ENCODE measurements at places on chromosomes 4 and X.

DNA sequence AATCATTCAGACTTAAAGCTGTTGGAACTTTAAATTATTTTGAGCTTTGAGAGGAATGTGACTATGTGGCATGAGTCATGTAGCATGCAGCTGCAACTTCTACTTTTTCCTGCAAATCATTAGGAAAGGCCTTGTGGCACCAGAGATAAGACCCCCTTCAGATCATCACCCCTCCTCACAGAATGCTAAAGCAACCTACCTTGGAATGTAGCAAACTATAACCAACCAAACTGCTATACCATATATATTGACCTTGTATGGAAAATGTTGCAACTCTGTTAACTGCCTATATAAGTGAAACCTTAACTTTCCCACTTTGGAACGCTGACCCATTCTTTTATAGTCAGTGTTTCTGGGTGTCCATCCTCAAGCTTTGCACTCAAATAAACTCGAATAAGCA, 32.0 kb downstream of the ATXN3L start:
- no peak for DNase-seq

DNA sequence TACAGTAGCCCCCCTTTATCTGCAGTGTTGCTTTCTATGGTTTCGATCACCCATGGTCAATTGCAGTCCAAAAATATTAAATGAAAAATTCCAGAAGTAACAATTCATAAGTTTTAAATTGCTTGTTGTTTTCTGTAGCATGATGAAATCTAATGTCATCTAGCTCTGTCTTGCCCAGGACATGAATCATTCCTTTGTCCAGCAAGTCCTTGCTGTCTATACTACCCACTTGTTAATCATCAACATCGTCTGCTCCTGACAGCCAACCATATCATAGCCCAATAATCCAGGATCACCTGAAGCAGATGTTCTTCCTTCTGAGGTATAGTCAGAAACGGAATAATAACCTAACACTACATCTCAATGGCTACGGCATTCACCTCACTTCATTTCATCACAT, 79.8 kb downstream of the ADAMTS3 start:
- no peak for DNase-seq

DNA sequence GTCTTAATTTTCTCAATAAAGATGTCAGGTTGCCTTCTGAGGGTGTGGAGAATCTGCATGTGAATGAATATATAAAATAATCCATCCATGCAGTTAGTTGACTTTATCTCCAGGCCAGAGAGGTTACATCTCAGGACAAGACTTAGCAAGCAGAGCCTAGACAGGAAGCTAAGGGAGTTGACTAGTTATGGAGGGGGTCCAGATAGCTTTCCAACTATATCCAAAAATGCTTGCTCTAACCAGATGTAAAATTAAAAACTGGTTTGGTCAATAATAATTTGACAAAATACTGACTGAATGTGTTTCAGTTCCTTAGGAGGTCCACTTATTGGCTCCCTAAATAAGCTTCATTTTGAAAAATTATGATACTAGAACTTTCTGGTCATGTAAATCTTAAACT, 101.4 kb downstream of the PAPSS1 start:
- no peak for DNase-seq

- DNase-seq, result no peak
Measured at GRCh38 chr4:142104041-142104440, 467.7 kb downstream of the IL15 start.

DNA sequence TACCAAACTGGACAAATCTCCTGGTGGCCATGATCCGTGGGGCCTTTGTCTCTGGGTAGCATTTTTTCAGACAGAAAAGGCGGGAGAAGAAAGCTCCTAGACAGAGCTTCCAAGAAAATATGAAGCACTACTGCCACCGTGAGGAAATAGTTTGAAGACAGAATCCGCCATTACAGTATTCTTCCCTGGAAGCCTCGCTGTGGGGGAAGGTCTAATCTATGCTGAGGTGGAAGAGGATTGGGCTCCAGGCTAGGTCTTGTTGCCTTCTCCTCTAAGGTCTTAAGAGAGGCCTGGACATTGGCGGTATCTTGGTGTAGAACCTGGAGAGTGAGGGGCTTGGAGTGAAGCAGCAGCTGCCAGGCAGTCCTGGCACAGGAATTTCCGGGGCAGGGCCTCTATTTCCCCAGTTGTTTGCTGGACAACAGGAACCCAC, 218.9 kb downstream of the OR13H1 start:
- peak; percentile 89 for DNase-seq

DNA sequence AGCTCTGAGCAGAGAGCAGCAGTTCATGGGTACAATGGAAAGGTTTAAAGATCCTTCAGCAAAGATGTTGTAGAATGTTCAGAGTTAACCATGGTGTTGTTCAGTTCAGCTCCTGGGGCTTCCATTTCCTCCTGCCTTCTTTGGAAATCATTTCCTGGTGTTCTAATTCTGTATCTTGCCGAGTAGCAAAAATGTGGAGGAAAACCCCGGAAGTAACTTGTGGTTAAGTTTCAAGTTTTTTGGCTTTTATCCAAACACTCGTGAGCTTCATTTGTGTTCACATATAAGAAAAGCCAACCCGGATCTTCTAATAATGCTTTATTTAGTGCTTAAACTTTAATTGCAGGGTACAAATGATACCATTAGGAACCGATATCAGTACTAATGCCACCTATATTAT, 33.6 kb upstream of the ARX start:
- DNase-seq, result no peak

- DNase-seq, result peak; percentile 11
Measured at GRCh38 chr4:180134091-180134866, 2108.9 kb upstream of the TENM3 start.

- no peak for DNase-seq
Measured at GRCh38 chrX:84320614-84321013, 132.6 kb upstream of the RPS6KA6 start.

DNA sequence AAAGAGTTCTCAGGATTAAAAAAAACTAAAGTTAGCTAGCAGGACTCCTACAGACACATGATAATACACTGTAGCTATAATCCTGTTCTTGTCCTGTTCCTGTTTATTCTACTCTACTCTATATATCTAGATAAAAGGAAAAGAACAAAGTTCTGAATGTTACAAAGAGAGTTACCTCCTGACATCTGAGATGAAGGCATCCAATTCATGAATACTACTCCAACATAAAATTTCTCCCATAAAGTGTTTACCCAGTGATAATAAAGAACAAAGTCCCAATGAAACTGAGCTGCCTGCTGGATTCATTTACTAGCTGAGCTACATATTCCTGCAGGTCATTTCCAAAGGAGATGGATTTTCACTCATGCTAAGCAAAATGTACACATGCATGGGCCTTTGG, 27.1 kb downstream of the SEPSECS start:
- DNase-seq, result no peak

DNA sequence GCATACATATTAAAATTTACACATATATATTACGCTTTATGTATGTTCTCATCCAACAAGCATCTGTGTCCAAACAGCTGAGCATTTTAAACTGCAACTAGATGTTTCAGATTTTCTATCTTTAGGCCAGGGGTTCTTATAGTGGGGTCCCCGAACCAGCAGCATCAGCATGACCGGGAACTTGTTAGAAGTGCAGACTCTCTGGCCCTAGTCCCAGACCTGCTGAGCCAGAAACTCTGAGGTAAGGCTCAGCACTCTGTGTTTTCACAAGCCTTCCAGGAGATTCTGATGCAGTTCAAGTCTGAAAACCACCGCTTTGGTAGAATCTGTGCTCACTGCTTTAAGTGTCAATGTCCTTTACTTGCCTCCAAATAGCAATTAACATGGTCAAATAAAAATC, 266.2 kb upstream of the CASK start:
- DNase-seq, result no peak

DNA sequence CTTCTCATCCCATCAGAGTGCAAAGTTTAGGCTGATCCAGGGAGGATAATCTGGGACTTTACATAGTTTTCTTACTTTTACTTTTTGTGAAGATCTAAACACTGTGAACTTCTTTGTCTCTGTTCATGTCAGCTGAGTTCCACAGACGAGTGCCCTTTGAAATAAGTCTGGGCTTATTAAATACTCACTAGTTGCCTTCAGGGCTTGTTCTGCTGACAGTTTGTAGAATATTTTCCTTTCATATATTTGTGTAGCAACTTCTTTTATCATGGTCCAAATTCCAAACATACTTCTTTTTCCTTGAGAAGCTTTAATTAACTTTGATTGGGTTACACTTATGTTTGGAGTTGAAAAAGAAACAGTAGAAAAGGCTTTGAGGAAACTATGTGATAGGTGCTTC, 109.6 kb downstream of the SH2D1A start:
- no peak for DNase-seq

DNA sequence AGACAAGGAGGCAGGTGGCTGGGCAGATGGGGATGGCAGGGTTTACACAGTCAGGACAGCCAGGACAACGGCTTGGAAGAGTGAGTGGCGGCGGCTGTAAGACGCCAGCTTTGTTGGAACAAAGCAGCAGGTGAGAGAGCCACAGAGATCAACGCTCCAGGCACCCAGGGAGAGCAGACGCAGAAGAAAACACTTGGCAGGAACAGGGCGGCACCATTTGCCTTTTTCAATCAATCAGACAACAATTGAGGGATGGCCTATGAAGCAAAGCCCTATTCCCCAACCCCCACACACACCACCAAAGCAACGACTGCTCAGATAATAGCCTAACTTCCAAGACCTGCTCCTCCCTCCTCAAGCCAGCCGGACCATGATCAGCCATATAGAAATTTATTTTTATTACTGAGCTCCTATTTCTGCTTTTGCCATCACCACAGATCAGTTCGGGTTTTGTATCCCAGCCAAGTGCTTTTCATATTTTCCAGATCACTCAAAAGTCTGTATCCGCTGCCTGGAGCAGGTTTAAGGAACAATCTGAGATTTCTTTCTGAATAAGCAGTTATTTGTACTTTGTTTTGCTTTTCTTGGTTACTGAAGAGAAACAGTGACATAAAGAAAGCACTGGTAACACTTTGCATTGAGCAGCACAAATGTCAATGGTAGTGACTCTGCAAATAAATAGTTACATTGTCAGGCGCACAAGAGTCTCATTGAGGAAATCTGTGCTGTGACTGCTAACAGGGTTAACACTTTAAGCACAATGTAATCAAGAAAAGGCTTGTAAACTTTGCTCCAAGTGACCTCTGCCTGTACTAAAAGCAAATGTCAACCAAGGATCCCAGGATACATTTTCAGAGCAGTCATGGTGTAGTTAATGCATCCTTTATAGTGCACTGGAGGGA, 81.8 kb upstream of the RBPJ start:
- peak; percentile 21 for DNase-seq

- DNase-seq, result no peak
Measured at GRCh38 chr4:62601737-62602136, 1401.6 kb downstream of the ADGRL3 start.

DNA sequence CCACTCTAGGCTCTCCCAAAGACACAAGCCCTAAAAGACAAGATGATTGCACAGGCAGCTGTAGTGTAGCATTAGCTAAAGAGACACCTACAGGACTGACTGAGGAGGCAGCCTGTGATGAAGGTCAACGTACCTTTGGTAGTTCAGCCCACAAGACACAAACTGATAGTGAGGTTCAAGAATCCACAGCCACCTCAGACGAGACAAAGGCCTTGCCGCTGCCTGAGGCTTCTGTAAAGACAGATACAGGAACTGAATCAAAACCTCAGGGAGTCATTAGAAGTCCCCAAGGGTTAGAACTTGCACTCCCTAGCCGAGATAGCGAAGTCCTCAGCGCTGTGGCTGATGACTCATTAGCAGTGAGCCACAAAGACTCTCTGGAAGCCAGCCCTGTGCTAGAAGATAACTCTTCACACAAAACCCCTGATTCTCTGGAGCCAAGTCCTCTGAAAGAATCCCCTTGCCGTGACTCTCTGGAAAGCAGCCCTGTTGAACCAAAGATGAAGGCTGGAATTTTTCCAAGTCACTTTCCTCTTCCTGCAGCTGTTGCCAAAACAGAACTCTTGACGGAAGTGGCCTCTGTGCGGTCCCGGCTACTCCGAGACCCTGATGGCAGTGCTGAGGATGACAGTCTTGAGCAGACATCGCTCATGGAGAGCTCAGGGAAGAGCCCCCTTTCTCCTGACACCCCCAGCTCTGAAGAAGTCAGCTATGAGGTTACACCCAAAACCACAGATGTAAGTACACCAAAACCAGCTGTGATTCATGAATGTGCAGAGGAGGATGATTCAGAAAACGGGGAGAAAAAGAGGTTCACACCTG, 306.3 kb downstream of the ANK2 start:
- DNase-seq, result no peak

- no peak for DNase-seq
Measured at GRCh38 chr4:134567461-134567860, 365.9 kb upstream of the PABPC4L start.

DNA sequence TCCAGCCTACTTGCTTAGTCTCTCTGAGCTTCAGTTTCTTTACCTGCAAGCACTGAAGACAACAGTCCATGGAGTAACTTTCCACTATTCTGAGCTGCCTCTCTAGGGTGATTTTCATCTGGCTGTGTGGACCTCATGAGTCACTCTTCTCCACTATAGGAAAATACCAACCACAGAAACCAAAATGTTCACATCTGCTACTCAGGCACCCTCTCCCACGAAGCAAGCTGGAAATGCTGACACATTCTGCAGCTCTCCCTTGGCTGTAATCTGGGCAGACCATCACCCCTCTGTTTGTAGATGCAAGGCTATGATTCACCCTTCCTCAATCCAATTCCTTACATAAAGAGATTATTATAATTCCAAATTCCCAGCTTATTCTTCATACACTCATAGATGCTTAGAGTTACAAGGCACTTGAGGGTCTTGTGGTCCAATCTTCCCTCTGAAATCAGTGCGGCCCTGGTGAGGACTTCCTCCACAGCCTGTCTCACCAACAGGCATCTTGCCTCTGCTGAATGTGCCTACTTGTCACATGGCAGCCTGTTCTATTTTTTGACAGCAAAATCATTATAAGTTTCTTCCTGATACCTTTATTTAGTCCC, 97.0 kb upstream of the LNX1 start:
- no peak for DNase-seq

GRCh38 chr4:43242606-43243005, 350.1 kb downstream of the GRXCR1 start:
- DNase-seq, result no peak

- no peak for DNase-seq
Measured at GRCh38 chr4:140286456-140286855, 87.0 kb upstream of the SCOC start.
